ENCODE measurements at places on chromosomes 1 and 21.

GRCh38 chr21:45868488-45868887, 113.1 kb upstream of the COL6A1 start:
- no peak for DNase-seq

- DNase-seq = no peak
These were observed 673.6 kb upstream of the ADGRL2 start for GRCh38 chr1:81126989-81127581.

GRCh38 chr1:106956721-106957120, 99.8 kb upstream of the PRMT6 start:
- no peak for DNase-seq

GRCh38 chr1:31421371-31422040, 8.5 kb downstream of the SERINC2 start:
- DNase-seq = no peak

- DNase-seq = peak; percentile 25
These were observed 244.5 kb downstream of the NEGR1 start for GRCh38 chr1:72037745-72038343.

DNA sequence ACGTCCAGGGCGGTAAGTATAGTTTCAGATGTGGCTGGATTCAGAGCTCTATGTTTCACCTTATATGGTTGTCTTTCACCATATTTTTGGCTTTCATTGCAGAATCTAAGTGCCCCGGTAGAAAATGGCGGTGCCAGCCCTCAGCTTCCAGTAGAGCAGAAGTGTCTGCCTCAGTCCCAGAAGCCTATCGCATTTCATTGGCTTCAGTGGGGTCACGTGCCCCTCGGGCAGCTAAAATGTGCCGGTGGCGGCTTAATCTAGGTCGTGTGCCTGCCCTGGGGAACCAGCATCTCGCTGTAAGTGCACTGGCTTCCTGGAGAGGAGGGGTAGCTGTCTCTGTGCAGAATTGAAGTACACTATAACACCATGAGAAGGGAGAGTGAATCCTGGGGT, 107.4 kb upstream of the MAGI3 start:
- no peak for DNase-seq

GRCh38 chr1:163561580-163562295, 240.0 kb downstream of the NUF2 start:
- no peak for DNase-seq

GRCh38 chr1:116852910-116853309, 56.8 kb upstream of the PTGFRN start:
- no peak for DNase-seq

GRCh38 chr1:15354580-15354965, 55.1 kb upstream of the EFHD2 start:
- no peak for DNase-seq

GRCh38 chr1:191575746-191576145, 582.5 kb upstream of the RGS18 start:
- no peak for DNase-seq

DNA sequence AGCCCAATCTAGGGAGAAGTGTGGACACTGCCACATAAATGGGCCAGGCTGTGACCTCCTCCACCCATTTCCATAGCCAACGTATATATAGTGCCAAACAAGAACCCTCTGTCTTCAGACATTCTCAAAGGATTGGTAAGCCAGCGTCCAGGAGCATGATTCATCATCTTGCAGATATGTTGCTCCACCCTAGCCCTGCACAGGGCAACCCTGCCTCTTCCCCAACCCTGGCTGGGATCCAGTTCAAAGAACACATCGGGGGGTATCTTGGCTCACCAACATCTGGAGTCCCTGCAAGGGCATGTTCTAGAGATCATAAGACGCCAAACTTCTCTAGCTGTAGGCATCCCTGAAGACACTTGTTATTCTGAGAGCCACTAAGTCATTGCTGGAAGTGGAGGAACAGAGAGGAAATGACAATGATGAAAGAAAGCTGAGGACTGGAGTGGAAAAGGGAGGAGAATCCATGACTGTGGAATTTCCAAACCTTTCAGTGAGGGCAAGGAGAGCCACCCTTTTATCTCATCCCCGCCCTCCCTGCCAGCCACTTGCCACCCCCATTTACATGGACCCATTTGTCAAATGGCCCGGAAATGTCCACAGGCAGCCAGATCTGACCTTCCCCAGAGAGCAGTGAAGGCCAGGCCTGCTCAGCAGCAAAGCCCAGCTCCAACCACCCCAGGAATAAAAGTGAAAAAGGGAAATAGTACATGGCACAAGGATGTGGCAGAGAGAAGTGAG, 144.1 kb upstream of the CTTNBP2NL start:
- DNase-seq = no peak

- no peak for DNase-seq
These were observed 529.5 kb downstream of the COL11A1 start for GRCh38 chr1:102578804-102579203.

GRCh38 chr1:211625040-211625439, 46.1 kb upstream of the SLC30A1 start:
- DNase-seq = no peak

DNA sequence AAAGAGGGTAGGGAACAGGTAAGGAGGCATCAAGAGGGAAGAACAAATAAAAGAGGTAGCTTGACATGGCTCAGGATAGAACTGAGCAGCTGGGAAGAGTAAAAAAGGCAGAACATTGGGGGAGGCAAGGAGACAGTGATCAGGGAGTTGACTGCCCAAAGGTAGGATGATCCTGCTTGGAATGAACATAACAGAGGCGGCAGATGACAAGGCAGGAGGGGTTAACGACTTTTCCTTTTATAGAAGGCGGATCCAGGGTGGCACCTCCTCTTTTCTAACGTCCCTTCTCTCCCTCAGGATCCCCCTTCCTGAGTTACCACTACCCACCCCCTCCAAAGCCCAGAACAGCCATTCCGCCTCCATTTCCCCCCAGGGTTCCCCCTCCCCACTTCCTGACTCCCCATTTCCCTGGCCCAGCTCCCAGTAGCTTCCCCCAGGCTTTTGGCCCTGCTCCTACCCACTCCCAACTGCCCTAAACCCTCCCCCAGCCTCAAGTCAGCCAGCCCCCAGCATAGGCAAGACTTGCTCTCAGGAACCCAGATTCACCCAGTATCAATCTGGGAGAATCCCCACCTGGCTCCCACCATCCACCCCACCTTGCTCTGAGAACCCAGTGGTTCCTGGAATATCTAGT, 769 bp upstream of the ADAMTS4 start:
- DNase-seq = no peak

DNA sequence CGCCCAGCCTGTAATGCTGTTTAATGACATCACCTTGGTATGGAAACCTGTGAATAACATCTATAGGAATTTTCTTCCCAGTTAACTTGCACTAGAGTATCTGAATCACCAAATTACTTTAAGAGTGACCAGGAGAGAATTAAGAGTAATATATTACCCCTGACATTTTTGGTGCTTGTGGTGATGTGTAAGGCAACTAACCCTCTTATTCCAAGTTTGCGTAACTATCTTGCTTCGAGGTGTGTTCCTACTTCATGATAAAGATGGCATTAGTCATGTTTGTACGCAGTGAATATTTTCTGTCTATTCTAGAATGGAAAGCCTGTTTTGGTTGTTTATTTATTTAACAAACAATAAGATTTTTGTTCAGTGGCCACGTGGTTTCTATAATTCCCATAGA, 131.3 kb downstream of the ZP4 start:
- no peak for DNase-seq

- peak; percentile 89 for DNase-seq
These were observed 45.5 kb downstream of the OLFML2B start for GRCh38 chr1:161978011-161978790.

- no peak for DNase-seq
These were observed 17.2 kb downstream of the PDZK1 start for GRCh38 chr1:145689922-145690321.

- DNase-seq = no peak
These were observed 374.0 kb downstream of the LMX1A start for GRCh38 chr1:164982545-164982944.

- no peak for DNase-seq
These were observed 2.5 kb upstream of the PCBP3 start for GRCh38 chr21:45640888-45641479.

- no peak for DNase-seq
These were observed 45.9 kb upstream of the COL6A1 start for GRCh38 chr21:45935628-45936027.

DNA sequence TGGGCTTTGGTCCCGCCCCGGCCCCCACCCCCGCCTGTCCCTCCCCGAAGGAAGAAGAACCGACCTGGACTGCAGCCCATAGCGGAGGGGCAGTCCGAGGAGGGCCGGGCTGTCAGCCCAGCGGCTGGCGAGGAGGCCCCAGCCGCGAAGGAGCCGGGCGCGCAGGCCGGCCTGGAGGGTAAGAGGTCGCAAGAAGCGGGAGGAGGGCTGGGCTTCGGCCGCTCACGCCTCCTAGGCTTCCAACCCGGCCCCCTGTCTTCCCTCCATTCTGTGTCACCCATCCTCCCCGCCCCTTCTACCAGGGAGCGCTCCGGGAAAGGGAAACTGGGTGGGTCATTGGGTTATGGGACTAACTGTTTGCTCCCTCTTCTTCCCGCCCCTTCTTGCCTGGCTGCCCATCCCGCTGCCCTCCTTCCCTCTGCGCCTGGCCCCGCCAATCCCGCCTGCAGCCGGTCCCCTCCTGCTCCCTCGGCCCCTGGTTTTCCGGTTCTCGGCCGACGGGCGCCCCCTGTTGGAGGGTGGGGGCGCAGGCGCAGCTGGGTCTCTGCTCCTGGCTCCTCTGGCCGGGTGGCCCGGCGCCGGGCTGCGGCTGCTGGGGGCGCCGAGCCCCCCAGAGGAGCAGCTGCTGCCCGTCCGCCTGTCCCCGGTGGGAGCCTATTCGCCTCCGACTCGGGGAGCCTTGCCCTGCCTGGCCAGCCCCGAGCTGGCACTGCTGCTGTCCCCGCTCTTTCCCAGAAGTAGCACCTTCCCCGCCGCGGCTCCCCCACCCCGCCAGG, 2.4 kb downstream of the RUSC1 start:
- DNase-seq = peak; percentile 49

Measured in NCI-H2171 (cell line).